Stimulated activated CD4-positive, alpha-beta T cell treated with anti-CD3 and anti-CD28 coated beads, Interleukin-1b, Interleukin-23, amount 100 ng/mL, for 1 hour (primary cell): ENCODE measurements at places on chromosomes 1 and 21.

GRCh38 chr21:43304621-43305335, 122.2 kb downstream of the SIK1 start:
- DNase-seq: no peak

GRCh38 chr1:218031901-218032300, 253.2 kb upstream of the RRP15 start:
- DNase-seq: no peak

- no peak for DNase-seq
Measured at GRCh38 chr1:168920456-168921094, 185.9 kb upstream of the ATP1B1 start.

DNA sequence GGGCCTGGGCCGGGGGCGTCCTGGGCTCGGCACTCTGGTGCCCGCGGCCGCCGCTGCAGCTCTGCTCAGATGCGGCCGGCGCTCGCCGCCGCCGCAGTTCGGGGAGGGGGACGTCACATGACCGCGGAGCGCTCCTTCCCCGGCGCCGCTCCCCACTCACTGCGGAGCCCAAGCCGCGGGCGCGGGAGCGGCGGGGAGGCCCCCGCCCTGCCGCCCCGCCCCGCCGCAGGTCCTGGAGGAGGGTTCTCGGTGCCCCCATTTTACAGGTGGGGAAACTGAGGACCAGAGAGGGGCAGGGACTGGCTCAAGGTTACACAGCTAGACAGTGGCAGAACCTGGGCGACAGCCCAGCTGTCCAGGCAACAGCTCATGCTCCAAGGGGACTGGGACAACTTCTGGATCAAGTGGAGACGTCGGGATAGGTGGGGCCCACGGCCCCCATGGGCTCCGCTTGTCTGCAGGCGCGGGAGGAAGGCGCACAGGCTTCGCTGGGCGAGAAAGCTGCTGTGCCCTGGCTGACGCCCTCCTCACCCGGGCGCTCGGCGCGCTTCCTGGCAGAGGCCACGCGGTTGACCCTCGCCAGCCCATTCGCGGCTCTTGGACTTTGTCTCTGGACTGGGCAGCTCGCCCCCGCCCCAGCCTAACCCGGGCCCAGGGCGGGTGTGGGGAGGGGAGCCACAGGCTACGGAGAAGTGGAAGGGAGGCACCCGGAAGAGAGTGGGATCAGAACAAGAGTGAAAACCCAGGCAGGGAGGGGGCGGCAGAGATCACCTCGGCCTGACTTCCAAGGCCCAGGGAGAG, at the start of gene RAP1GAP:
RAP1GAP (minus strand) TSS at position 100 of the 801 bp plus-strand sequence. CDS start 49,325 bp downstream, outside the sequence.
- DNase-seq: no peak

GRCh38 chr1:150906329-150906728, 19.4 kb downstream of the CTXND2 start:
- no peak for DNase-seq
